ENCODE measurements at places on chromosomes 2 and 18. TPM values are rescaled to one million over a fixed set of nuclear protein-coding genes. Genes with fewer than 3 reads are reported as not detected.

CTAGE1 gene
- not detected for total RNA-seq

- no peak for DNase-seq
- H3K27ac ChIP-seq, result no peak overlapping the region
- H3K27me3 ChIP-seq, result no peaks in the 10 kb centered on the region
- H3K36me3 ChIP-seq, result no peaks in the 10 kb centered on the region
- no peak overlapping the region for H3K4me3 ChIP-seq
Measured at GRCh38 chr18:40371673-40372072, 1583.4 kb upstream of the PIK3C3 start.

DNA sequence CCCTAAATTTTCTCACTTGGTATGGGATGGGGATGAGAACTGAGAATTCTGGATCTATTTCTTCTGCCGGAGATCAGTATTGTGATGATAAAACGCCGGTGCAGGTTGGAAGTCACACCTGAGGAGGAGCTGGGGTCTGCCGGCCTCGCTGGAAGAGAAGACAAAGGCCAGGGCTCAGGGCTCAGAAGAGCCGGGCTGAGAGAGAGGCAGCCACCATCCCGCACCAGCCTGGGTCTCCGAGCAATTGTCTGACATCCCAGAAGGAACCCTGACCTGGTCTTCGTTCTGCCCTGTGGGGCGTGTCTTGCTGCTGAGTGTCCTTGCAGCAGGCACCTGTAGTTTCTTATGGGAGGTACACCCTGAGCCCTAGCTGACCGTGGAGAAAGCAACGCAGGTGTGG lies 31.4 kb upstream of the SALL3 start:
- no peak overlapping the region for H3K27ac ChIP-seq
- H3K36me3 ChIP-seq, result no peaks in the 10 kb centered on the region
- H3K4me3 ChIP-seq, result no peak overlapping the region
- H3K27me3 ChIP-seq, result peaks cover 21% of the 10 kb centered on the region
- H3K4me1 ChIP-seq, result no peaks in the 10 kb centered on the region

GRCh38 chr2:45406621-45407020 lies 204.4 kb downstream of the SRBD1 start:
- H3K36me3 ChIP-seq, result peaks cover 2% of the 10 kb centered on the region
- DNase-seq, result no peak
- no peaks in the 10 kb centered on the region for H3K4me1 ChIP-seq
- H3K4me3 ChIP-seq, result no peak overlapping the region

GRCh38 chr18:12059334-12060181 lies 34.1 kb upstream of the ANKRD62 start:
- H3K27me3 ChIP-seq, result no peaks in the 10 kb centered on the region
- DNase-seq, result no peak
- no peaks in the 10 kb centered on the region for H3K36me3 ChIP-seq
- no peaks in the 10 kb centered on the region for H3K4me1 ChIP-seq
- no peak overlapping the region for H3K4me3 ChIP-seq
- no peak overlapping the region for H3K27ac ChIP-seq

DNA sequence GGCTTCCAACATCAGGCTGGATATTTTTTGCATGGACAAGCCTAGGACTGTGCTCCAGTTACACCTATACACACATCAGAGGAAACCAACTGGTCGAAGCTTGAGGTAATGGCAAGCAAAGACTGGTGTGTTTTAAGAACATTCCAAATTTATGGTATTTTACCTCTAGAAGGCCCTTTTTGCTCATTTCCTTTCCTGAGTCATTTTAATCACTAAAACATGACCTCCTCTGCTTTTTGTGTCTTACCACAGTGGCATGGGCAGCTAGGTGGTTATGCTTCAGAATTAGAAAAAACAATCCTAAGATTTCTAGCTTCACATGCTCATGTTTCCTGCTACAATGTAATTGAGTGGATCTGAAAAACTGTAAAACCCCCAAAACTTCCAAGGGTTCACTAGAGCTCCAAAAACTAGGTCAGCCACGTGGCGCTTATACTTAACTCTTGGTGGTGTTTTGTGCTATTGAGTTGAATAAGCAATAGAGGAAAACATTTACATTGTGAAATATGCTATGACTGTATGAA lies 30.6 kb upstream of the CHRNA1 start:
- no peaks in the 10 kb centered on the region for H3K36me3 ChIP-seq
- H3K4me1 ChIP-seq, result peaks cover 10% of the 10 kb centered on the region
- DNase-seq, result no peak
- H3K27me3 ChIP-seq, result no peaks in the 10 kb centered on the region

Measured in spleen (tissue), 13 donors.